ENCODE measurements at places on chromosomes 3 and 15.
A peak's percentile ranks its signal among the peaks of the same experiment; 100 is the strongest.

- no peak for DNase-seq
Observed at GRCh38 chr3:101273608-101274007, 46.8 kb downstream of the IMPG2 start.

GRCh38 chr3:94413336-94414108 lies 350.7 kb downstream of the NSUN3 start:
- no peak for DNase-seq

DNA sequence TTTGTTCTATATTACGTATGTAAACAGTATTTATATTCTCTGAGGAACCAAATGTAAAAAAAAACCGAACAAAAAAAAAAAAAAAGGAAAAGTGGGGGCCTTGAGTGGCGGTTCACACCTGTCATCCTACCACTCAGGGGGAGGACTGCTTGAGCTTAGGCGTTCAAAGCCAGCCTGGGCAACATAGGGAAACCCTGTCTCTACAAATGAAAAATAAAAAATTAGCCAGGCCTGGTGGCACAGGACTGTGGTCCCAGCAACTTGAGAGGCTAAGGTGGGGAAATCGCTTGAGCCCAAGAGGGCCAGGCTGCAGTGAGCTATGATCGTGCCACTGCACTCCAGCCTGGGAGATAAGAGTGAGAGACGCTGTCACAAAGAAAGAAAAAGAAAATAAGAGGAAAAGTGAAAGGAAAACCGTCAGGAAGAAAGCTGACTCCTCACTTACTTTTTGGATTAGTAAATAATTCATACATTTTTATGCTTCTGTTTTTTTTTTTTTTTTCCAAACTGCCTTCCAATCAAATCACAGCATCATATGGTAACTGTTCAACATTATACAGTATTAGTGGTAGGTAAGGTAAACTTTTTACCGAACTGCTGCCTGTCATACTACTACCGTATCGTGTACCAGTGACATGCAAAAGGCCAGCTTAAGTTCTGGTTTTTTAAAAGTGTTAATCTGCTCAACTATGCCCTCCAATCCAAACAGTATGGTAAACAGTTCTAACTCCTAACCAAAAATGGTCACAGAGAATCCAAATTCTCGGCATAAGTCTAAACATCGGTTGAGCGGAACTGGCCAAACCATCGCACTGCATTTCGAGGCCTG lies 1.2 kb downstream of the PHC3 start:
- DNase-seq: peak; percentile 25

- no peak for DNase-seq
Observed at GRCh38 chr15:62994439-62994838, 48.1 kb upstream of the TPM1 start.

DNA sequence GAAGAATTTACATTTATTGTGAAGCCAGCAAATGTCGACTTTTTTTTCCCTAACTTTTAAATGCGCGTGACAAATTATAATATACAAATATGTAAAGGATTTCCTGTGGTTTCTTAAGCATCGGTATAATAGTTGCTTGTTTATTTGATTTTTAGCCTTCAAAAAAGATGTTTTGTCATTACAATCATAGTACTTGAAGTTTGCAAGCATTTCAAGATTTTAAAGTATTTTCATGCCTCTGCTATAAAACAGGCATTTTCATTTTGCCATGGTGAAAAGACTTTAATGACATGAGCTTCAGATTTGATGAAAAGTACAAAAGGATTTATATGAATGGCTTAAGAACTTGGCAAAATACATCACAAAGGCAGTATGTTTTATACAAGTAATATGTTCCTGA lies 9.4 kb upstream of the P2RY12 start:
- no peak for DNase-seq

GRCh38 chr15:23897531-23897930 lies 210.4 kb upstream of the NDN start:
- no peak for DNase-seq

- DNase-seq: no peak
Observed at GRCh38 chr3:42336103-42336502, 70.1 kb upstream of the CCK start.

DNA sequence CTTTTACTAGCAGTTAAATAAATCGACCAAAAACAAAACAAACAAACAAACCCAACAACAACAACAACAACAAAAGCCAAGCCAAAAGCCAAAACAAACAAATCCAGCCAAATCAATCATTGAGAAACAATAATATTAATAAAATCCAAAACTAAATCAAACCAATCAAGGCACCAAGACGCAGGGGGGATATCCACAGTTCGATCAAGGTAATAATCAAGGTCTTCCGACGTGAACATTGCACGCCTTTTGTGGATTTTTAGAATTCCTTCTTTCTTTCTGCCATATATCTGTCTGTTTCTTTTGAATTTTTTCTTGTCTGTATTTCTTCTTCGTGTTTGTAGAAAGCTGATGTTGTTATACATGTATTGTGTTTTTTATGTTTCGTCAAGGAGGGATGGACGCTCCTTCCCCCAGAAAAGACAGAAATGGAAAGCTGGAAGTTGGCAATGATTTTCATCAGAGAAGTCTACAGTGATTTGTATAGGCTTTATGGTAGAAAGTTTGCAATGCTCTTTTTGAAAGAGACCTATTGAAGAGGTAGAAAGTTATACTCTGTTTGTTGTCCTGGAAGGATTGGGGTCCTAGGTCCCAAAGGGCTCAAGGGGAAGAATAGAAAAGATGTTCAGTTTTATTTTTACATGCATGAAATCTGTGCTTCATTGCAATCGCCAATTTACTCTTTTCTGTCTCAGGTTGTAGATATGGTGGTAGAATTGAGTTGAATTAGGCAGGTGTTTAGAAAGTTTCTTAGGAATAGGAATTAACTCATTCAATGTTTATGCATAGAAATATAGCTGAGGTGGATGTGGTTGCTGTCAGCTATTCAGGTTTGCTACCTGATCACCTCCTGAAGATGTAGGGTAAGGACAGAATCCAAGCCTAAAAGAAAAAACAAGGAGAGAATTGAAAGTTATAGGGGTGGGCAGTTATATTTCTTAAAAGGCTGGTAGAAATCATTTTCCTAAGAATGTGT lies 1.2 kb downstream of the ARPP21 start:
- DNase-seq: no peak

GRCh38 chr3:154236331-154236730 lies 88.0 kb downstream of the DHX36 start:
- DNase-seq: no peak

- DNase-seq: no peak
Observed at GRCh38 chr3:73206030-73206429, 144.6 kb downstream of the EBLN2 start.

- DNase-seq: no peak
Observed at GRCh38 chr3:184740509-184741258, 28.8 kb upstream of the MAGEF1 start.

- DNase-seq: no peak
Observed at GRCh38 chr3:33636125-33636850, 81.8 kb downstream of the CLASP2 start.

DNA sequence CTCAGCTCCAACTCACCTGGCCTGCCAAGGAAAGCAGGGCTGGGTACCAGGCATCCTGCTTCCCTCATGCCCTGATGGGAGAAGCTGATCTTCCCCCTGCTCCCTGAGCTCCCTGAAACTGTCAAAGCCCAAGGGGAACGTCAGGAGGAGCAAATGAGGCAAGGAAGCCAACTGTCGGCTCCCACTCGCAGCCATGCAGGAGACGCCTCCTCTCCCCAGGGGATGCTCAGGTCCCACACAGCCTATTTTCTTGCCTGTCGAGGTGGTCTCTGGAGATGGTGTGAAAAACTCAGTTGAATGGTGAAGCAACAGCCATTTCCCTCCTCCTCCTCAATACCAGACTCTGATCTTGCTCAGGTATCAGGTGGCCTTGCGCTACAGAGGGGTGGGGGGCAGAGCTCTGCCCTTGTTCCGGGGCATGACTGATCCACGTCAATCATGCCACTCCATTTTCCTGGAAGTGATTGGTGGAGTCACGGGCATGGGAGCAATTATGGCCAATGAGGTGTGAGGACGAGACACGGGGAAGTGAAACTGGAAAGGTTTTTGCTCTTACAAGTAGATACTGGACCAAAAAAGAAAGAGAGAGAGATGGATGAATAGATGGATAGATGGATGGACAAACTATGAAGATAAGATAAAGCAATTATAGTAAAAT lies 58.2 kb downstream of the SLC6A1 start:
- no peak for DNase-seq

DNA sequence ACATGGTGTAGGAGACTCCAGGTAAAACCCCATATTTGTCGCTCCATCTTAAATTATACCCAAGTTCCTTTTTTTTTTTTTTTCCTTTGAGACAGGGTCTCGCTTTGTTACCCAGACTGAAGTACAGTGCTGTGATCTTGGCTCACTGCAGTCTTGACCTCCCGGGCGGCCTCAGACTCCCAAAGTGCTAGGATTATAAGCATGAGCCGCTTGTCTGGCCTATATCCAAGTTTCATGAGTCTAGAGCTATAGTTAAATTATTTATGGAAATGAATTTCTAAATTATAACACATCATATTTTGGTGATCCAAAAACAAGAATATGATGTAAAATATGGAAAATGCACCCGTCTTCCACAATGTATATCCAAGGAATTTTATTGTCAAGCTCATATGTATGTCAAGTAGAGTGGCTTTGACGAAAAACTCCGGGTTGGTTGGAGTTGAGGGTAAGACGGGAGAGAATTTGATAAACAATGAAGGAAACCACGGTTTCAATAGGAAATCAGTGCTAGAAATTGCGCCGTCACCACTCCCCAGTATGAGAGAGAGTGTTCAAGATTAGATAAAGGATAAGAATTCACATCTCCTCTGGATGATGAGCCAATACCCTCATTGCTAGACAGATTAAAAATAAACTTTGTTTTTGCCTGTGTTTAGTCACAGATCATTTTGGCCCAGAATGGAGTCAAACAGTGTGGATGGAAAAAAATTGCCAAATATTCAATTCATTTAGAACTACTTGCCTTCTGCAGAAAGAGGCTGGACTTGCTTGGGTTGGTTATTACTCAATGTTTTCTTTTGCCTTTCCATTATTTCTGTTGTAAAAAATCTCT lies 209.2 kb upstream of the NR2F2 start:
- DNase-seq: no peak

GRCh38 chr15:69060041-69060481 lies 45.6 kb downstream of the NOX5 start:
- no peak for DNase-seq

- DNase-seq: no peak
Observed at GRCh38 chr3:26560081-26560480, 62.5 kb upstream of the LRRC3B start.

DNA sequence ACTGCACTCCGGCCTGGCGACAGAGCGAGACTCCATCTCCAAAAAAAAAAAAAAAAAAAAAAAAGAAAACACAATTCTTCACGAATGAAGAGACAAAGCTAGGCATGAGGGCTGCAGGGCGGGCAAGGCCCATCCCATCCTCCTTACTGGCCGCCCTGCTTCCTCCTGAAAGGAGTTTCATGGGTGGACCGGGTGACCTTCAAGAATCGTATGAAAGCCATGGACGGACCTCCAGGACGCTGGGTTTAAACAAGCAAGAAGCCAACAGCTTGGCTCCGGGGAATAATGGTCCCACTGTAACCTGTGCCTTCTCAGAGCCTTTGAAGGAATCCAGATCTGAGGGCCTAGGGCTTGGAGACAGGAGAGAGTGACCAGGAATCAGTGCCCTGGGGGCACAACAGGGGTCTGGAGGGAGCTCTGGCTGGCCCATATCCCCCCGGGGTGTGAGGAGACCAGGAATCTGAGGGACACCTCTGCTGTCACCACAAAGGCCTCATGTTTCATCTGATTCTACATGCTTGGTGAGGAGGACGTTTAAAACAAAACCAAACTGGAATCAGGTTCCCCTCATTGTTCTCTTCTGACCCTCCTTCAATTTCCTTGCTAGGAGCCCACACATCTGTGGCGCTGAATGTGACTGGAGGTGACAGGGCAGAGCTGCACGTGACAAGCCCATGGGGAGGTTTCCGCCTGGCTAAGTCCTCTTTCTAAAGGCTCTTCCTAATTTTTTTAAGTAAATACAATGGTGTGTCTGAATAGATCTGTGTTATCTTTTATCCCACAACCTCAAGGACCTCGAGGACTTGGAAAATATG lies 46.1 kb downstream of the WHAMM start:
- no peak for DNase-seq

- no peak for DNase-seq
Observed at GRCh38 chr3:13138833-13139145, 65.6 kb upstream of the IQSEC1 start.

GRCh38 chr3:8975081-8976020 lies 12.1 kb upstream of the RAD18 start:
- DNase-seq: no peak

- no peak for DNase-seq
Observed at GRCh38 chr3:174986685-174987084, 127.6 kb downstream of the NAALADL2 start.

DNA sequence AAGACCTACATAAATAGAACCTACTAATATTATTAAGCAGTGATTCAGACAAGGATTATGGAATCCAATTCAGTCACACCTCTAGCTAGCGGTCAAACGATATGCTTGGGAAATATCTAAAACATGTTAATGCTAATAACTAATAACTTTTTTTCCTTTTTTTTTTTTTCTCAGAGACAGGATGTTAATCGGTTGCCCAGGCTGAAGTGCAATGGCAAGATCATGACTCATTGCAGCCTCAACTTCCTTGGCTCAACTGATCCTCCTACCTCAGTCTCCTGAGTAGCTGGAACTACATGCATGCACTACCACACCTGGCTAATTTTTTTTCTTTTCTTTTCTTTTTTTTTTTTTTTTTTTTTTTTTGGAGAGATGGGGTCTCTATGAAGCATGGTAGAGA lies 124.1 kb downstream of the NR2E3 start:
- no peak for DNase-seq

DNA sequence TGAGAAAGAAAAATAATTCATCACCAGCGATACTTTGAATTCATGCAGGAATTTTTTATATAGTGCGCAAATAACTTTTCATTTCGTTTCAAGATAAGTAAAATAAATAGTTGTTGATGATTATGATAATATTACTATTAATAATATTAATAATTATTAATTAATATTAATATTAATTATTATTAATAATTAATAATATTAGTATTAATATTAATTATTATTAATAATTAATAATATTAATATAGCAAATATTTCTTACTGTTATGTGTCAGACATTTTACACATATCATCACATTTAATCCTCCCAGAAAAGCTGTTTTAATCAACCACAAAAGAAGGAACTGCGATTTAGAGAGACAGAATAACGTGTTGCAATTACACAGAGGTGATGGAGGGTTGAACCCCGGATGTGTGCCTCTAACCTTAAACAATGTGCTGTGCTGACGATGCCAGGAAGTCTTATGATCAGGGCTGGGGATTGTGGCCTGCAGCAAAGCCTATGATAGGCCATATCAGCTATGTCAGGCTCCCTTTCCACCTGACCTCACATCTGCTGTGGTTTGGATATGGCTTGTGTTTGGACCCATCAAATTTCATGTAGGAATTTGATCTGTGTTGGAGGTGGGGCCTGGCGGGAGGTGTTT lies 263.5 kb upstream of the NR2F2 start:
- DNase-seq: no peak

GRCh38 chr3:188595890-188596376 lies 442.0 kb downstream of the LPP start:
- no peak for DNase-seq

GRCh38 chr3:81393251-81393650 lies 368.2 kb downstream of the GBE1 start:
- no peak for DNase-seq

All from activated T-cell treated with anti-CD3 and anti-CD28 coated beads, Interleukin-2, amount 50 U/mL, for 1 hour (primary cell).